ENCODE measurements at places on chromosomes 2 and 18.

DNA sequence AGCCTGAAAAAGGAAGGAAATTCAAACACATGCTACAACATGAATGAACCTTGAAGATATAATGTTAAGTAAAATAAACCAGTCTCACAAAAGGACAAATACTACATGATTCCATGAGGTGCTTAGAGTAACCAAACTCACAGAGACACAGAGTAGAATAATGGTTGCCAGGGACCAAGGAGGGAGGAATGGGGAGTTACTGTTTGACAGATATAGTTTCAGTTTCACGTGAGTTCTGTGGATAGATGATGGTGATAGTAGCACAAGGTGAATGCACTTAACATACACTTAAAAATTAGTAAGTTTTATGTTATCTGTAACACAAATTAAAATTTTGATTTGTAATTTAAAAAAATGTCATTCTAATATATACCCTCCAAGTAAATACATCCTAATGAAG, 106.9 kb upstream of the ACVR1C start:
- DNase-seq = no peak

DNA sequence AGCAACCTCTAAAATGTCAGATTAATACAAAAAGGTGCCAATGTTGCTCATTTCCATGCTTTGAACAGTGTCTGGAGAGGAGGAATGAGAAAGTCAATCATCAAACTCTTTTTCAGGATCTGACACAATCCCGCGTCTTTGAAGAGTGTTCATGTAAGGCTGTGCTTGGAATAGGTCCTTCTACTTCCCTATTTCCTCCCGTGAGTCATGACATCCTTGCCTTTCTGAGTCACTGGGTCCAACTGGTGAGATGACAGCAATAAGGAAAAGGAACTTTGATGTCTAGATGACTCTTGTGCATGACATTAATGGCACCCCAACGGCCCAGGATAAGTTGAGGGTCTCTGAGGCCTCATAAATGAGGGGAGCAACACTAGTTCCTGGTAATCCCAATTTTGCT, 109.0 kb upstream of the CELF4 start:
- DNase-seq = no peak

DNA sequence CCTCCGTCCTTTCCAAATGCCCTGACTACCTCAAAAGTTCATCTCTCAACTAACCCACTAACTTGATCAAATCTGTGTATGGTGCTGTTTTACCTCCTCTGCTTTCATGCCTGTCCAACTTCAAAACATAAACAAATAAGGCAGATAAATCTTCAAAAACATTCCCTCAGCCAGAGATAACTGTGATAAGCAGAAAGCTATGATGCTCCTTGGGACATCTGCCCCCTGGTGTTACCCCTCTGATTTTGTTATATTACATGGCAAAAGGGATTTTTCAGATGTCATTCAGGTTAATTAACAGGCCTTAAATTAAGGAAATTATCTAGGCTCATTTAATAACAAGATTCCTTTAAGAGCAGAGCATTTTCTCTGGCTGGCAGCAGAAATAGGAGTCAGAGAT, 810.8 kb upstream of the CHAC2 start:
- no peak for DNase-seq

- DNase-seq = no peak
These were observed 953.5 kb downstream of the CNTNAP5 start for GRCh38 chr2:124978597-124978996.

GRCh38 chr18:70166668-70167067, 38.8 kb downstream of the RTTN start:
- DNase-seq = no peak

- no peak for DNase-seq
These were observed 124.2 kb downstream of the OLA1 start for GRCh38 chr2:174124181-174124580.

GRCh38 chr2:43086451-43087221, 139.8 kb downstream of the ZFP36L2 start:
- no peak for DNase-seq

DNA sequence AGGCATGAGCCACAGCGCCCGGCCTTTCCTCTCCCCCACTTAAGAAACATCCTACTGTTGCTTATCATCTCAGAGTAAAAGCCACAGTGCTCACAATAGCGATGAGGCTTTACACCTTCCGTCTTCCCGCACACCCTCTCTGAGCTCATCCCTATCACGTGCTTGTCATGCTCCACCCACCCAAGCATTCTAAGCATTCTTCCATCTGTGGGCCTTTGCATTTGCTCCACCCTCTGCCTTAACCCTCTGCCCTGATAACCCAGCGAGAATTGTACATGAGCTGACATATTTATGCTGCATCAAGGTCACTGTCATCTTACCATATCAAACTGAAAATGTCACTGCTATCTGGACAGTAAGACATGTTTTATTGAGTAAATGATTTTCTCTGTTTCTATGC, 22.6 kb downstream of the FOXI3 start:
- no peak for DNase-seq

- peak; percentile 55 for DNase-seq
These were observed 5.6 kb downstream of the RAX start for GRCh38 chr18:59267503-59268126.

- no peak for DNase-seq
These were observed 80.8 kb downstream of the FMNL2 start for GRCh38 chr2:152415796-152416195.
